ENCODE measurements at places on chromosomes 2 and 18.

- H3K36me3 ChIP-seq: no peaks in the 10 kb centered on the region
- no peaks in the 10 kb centered on the region for H3K27me3 ChIP-seq
- H3K4me3 ChIP-seq: no peak overlapping the region
- peak overlapping the region; percentile 71 for H3K27ac ChIP-seq
- H3K4me1 ChIP-seq: peaks cover 30% of the 10 kb centered on the region
Measured at GRCh38 chr2:46098621-46099062, 198.6 kb upstream of the EPAS1 start.

DNA sequence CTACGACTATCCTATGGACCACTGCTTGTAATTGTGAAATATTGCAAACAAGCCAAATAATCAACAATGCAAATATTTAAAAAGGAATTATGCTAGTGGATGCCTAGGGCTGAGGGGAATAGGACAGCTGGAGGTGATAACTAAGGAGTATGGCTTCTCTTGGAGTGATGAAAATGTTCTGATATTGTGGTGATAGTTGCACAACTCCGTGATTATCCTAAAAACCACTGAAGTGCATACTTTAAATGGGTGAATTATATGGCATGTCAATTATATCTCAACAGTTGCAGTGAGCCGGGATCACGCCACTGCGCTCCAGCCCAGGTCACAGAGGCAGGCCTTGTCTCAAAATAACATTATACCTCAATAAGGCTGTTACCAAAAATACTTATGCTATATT is 125.1 kb upstream of the SH3BP4 start:
- H3K36me3 ChIP-seq: no peaks in the 10 kb centered on the region
- no peak overlapping the region for H3K4me3 ChIP-seq
- peaks cover 3% of the 10 kb centered on the region for H3K4me1 ChIP-seq
- DNase-seq: no peak
- H3K27ac ChIP-seq: no peak overlapping the region

- DNase-seq: no peak
- H3K4me1 ChIP-seq: no peaks in the 10 kb centered on the region
- H3K4me3 ChIP-seq: no peak overlapping the region
Measured at GRCh38 chr2:145323512-145323911, 803.6 kb upstream of the ZEB2 start.

- no peak within 1 kb of the TSS for H3K4me3 ChIP-seq
- no peaks in the 10 kb centered on the region for H3K36me3 ChIP-seq
- DNase-seq: peak; percentile 96
- no peak within 1 kb of the TSS for H3K27ac ChIP-seq
- H3K4me1 ChIP-seq: no peaks in the 10 kb centered on the region
Measured at GRCh38 chr18:60372596-60372995, at the start of gene MC4R. Gene MC4R, minus strand, starts transcription at chr18:60372775. Its CDS starts 426 bp downstream, at chr18:60372349.

DNA sequence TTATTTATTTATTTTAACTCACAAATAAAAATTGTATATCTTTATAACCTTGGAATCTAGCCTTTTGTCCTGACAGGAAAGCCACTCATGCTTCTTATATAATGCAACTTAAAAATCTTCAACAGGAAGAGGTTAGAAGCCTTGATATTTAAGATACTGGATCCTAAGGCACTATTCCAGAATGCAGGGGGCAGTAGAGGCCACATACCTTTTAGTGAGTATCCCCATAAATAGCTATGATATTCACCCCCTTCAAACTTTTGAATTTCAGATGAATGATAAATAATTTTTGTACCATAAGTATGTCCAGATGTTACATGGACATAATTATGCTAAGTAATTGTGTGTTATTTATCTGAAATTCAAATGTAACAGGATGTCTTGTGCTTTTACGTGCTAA is 592.7 kb upstream of the VRK2 start:
- H3K27ac ChIP-seq: no peak overlapping the region
- H3K27me3 ChIP-seq: no peaks in the 10 kb centered on the region
- no peak overlapping the region for H3K4me3 ChIP-seq
- H3K4me1 ChIP-seq: no peaks in the 10 kb centered on the region
- no peaks in the 10 kb centered on the region for H3K36me3 ChIP-seq
- no peak for DNase-seq

DNA sequence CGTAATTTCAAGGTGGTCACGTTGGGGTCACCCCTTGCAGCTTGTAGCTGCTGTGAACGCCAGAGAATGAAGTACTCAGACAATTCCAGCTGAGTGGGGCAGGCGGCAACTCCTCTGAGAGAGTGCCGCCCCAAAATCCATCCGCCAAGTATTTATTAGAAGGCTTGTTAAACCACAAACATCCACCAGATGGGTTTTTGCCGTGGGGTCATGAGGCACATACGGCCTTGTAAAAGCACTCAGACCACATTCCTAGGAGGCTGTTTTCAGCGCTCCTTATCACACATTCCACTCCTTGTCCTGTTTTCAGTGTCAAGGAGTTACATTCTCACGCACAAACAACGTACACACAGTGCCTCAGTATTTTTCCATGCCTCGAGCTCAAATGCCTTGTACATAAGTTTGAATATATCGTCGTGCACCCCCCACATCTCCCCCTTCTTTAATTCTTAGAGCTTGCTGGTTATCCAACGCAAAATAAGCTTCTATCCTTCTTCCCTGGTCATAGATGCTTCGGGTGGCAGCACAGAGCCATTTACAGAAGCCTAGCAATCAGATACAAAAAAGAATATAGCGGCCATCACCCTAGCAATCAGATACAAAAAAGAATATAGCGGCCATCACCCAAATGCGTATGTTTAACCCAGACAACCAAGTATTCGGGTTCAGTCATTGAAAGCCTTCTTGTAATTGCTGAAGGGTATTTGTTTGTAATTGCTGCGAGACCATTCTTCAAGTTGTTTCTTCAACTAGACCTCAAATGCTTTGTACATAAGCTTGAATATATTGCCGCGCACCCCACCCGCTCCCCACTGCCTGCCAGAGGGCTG is 7.3 kb downstream of the ALPP start:
- peak; percentile 44 for DNase-seq
- H3K27me3 ChIP-seq: peaks cover 51% of the 10 kb centered on the region

DNA sequence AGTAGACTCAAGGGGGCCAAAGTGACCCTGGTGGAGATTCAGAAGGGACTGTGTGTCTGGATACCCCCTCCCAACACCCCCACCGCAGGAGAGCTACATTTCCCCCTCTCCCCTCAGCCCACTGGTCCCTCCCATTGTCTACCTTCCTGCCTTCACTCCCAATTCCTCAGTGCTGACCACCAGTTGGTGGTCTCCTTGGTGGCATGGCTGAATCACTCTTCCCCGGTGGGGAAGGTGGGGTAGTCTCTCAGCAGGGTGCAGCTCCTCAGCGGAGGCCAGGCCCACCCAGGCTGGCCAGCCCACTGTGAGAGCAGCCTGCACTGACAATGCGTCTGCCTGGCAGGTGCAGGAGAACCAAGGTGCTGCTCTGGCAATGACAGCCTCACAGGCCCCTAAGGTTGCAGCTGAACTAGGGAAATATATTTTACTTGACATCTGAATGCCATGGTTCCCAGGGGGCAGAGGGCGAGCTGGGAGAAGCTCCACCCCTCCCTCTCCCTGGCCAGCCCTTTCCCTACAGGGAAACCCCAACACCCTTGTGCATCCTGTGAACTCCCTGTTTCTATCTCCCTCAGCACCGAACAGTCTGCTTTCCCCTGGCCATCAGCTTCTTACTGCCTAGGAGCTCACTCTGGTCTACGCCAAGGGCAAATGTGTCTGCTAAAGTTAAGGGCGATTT is 62.6 kb upstream of the PAX8 start:
- no peaks in the 10 kb centered on the region for H3K4me1 ChIP-seq
- H3K4me3 ChIP-seq: no peak overlapping the region
- no peaks in the 10 kb centered on the region for H3K36me3 ChIP-seq
- DNase-seq: no peak
- H3K27ac ChIP-seq: no peak overlapping the region

DNA sequence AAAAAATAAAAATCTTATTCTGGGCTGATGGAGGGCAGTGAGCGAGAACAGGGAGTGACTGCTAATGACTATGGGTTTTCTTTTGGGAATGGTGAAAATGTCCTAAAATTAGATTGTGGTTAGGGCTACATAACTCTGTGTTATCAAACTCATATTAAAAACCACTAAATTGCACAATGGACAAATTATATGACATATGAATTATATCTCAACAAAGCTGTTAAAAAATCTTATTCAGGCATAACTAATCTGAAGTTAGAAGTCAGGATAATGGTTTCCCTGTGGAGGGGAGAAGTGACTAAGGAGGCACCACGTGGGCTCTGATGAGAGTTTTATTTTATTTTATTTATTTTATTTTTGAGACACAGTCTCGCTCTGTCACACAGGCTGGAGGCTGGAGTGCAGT is 32.1 kb upstream of the DPP4 start:
- H3K27ac ChIP-seq: no peak overlapping the region
- no peak overlapping the region for H3K4me3 ChIP-seq
- DNase-seq: no peak
- no peaks in the 10 kb centered on the region for H3K27me3 ChIP-seq
- H3K4me1 ChIP-seq: no peaks in the 10 kb centered on the region

GRCh38 chr2:60484133-60484645 is 69.3 kb downstream of the BCL11A start:
- no peak overlapping the region for H3K27ac ChIP-seq
- no peaks in the 10 kb centered on the region for H3K27me3 ChIP-seq
- peaks cover 64% of the 10 kb centered on the region for H3K4me1 ChIP-seq
- H3K36me3 ChIP-seq: no peaks in the 10 kb centered on the region
- H3K4me3 ChIP-seq: no peak overlapping the region

DNA sequence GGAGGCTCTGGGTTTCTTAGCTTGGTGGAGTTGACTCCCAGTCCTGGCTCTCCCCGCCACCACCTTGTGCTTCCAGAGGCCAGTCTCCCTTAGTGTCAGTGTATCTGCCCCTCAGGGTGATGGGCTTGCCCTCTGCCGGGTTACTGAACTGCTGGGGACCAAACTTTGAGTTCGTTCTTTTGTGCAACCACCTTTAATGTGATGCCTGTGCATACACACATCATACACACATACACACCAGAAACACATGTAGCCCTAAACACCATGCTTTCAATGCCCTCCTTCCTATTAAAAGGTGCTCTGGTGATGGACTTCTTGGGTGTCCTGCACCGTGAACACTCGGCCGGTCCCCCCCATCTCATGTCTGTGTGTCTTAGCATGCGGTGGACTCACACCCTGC is 315.1 kb upstream of the EPAS1 start:
- H3K4me3 ChIP-seq: no peak overlapping the region
- H3K36me3 ChIP-seq: peaks cover 18% of the 10 kb centered on the region
- DNase-seq: no peak
- H3K4me1 ChIP-seq: no peaks in the 10 kb centered on the region
- H3K27ac ChIP-seq: no peak overlapping the region

DNA sequence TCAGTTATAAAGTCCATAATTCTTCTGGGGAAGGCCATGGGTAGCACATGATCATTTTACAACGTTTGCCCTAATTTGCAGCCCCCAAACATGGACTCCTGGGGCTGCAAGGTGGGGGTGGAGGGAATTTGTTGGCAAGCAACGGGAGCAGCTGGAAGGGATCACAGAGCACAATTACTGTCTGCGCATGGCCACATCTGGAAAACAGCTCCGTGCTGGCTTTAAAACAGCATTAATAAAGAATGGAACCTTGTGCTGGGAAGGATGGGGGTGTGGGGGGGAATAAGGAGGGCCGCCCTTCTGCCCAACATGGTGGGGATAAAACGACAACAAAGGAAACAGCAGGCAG is 60.9 kb upstream of the SLC14A2 start:
- H3K36me3 ChIP-seq: no peaks in the 10 kb centered on the region
- H3K27ac ChIP-seq: no peak overlapping the region
- no peaks in the 10 kb centered on the region for H3K4me1 ChIP-seq
- H3K4me3 ChIP-seq: no peak overlapping the region
- DNase-seq: no peak

DNA sequence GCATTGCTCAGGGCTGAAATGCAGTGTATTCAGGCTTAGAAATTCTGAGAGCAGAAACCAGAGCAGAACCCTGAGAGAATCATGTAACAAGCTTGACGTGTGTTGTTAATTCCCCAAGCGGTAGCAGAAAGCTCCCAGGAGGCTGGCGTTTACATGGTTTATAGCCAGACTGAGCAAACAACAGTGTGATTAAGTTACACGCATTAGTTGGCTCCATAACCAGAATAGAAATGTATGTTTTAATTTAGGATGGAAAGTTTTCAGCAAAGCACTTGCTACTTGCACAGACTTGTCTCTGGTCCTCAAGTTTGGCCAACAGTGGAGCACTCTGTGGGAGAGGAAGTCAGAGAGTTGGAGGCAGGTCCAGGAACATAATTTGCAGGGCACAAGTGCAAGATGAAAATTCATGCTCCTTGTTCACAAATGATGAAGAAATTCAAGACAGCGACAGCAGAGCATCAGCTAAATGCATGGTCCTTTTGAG is 69.3 kb downstream of the MAPK4 start:
- DNase-seq: no peak
- no peaks in the 10 kb centered on the region for H3K27me3 ChIP-seq
- H3K27ac ChIP-seq: no peak overlapping the region

DNA sequence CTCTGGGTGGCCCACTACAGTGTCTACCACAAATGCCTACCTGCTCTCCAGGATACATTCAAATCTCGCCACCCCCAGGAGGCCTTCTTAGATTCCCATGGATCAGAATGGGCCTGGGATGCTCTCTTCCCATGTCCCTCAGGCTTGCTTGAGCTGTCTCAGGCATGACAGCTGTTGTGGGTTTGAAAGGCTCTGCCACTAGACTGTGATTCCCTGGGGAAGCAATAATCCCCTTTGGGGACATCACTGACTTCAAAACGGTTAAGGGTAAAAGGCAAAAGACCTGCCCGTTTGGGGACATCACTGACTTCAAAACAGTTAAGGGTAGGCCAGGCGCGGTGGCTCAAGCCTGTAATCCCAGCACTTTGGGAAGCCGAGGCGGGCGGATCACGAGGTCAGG is 35.8 kb upstream of the ZNF516 start:
- no peak overlapping the region for H3K27ac ChIP-seq
- no peak for DNase-seq
- H3K4me3 ChIP-seq: no peak overlapping the region
- H3K36me3 ChIP-seq: no peaks in the 10 kb centered on the region
- no peaks in the 10 kb centered on the region for H3K27me3 ChIP-seq

DNA sequence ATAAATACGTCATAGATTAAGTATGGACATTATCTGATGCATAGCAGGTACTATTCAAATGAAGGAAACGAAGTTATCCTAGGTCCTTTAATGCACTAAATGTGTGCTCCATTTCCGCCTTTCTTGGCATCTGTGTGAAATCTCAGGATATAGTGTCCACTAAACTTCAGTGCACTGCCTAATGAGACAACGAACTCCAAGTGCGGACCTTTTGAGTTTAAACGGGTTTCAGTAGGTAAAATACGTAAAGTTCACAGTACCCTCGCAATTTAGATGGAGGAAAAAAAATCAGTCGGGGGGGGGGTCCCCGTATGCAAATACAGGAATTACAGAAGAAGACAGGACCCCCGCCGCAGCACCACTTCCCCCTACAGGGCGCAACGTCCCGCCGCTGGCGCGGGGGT is 729 bp upstream of the REL start:
- no peak for DNase-seq
- peaks cover 23% of the 10 kb centered on the region for H3K4me1 ChIP-seq
- H3K36me3 ChIP-seq: no peaks in the 10 kb centered on the region
- peak overlapping the region; percentile 87 for H3K4me3 ChIP-seq
- H3K27ac ChIP-seq: peak overlapping the region; percentile 98
